ENCODE measurements at places on chromosomes 4 and X.
A peak's percentile ranks its signal among the peaks of the same experiment; 100 is the strongest.

GRCh38 chr4:25043548-25043947 lies 12.8 kb upstream of the LGI2 start:
- no peak for DNase-seq

- no peak for DNase-seq
These were observed 389.5 kb upstream of the GRID2 start for GRCh38 chr4:91914176-91914804.

DNA sequence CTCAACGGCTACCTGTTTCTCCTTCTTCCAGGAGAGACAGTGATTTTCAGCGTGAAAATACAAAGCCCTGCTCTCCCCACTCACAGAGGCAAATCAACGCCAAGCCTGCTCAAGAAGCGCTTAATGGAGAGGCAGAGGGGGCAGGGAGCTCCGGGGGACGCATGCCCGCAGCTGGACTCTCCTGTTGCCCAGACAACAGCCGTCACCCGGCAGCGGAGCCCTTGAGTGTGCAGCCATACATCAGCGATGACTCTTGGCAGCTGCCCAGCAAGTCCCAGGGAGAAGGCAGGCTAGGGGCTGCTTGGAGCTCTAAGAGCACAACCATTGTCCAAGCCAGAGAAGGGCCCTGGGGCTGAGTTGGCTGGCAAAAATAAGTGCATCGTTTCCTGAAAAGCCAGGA lies 71.0 kb upstream of the AFAP1 start:
- peak; percentile 98 for DNase-seq

DNA sequence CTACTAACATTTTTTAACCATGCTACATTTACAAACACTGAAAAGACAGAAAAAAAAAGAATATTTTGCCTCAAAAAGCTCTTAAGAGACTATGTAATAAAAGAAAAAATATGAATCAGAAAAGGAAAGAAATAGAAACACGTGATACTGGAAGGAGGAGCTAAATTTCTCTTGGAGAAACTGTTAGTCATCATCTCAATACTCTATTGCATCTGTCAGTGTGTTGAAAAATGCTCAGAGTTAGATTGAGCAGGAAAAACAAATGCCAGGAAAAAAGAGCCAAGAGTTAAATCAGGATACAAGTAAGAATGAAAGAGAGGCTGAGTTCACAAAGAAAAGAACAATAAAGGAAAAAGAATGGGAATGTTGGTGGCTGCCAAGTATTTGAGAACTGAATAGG lies 2.6 kb downstream of the RAB28 start:
- no peak for DNase-seq

GRCh38 chr4:48071191-48071590 lies 54.6 kb downstream of the NIPAL1 start:
- no peak for DNase-seq

GRCh38 chrX:65874765-65875164 lies 165.1 kb downstream of the VSIG4 start:
- no peak for DNase-seq

- DNase-seq: no peak
These were observed 130.5 kb downstream of the CPEB2 start for GRCh38 chr4:15132739-15133138.

DNA sequence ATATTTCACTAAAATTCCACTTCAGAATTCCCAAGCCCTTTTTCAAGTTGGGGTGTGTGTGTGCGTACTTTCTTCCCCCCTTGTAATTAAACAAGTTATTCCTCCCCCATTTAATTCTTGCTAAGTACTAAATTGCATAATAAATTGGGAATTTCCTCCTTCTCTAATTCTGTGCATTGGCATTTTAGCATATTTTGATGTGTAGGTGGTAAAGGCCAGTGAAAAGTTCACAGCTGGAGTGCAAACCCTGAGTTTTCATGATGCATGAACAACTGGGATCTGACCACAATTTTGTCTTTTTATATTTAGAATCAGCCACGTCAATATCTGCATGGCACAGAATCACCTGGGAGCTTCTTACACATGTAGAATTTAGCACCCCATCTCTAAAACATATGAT lies 18.5 kb downstream of the ANXA3 start:
- DNase-seq: no peak

GRCh38 chr4:79831701-79832514 lies 241.1 kb downstream of the ANTXR2 start:
- no peak for DNase-seq

DNA sequence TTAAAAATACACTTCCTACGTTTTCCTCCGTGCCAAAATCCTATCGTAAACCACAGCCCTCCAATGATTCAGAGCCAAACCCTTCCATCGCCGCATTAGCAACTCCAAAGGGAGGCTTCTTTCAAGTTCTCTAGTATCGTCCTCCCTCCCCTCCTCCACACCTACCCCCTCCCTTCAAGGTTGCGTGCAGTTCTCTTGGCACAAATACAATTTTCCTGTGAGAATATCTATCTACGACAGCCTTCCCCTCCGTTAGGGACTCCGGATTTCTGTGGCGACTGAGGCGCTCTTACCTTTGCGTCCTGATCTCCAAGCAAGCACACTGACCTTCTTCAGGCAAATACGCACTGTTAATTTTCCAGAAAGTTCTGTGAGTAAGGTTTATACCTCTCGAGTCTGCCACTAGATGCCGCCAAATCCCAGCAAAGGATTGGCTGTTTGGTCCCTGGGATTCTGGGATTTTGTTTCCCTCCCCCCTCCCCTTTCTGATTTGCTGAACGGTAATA lies 1.2 kb upstream of the MORF4L2 start:
- peak; percentile 81 for DNase-seq

DNA sequence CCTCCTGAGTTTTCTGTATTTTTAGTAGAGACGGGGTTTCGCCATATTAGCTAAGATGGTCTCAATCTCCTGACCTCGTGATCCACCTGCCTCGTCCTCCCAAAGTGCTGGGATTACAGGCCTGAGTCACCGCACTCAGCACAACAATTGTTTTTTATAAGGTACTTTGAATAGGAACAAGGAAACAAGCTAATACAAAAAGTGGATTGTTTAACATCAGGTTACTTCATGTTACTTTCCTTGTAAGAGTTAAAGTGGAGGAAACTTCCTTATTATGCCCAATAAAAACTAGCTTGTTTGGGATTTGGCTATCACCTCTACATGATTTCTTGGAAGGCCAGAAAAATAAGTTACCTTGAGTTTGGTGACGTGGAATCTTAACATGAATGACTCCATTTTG lies 698.7 kb downstream of the CCSER1 start:
- no peak for DNase-seq

DNA sequence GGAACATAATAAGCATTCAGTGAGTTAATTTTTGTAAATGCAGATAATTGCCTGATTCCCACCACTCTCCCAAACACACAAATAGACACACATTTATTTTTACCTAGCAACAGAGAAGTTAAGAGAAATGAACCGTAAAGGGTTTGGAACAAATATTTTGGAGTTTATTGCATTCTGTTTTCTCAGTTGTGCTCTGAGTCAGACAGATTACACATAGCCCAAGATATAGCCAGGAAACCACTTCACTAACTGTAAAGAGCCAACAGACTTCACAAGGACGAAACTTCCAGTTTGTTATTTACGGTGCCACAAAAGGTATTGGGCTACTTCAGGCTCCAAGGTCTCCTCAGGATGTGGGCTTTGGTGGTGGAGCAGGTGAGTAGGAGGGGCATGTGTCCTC lies 217.0 kb downstream of the BMPR1B start:
- no peak for DNase-seq
